HFFc6 (cell line): ENCODE measurements at places on chromosomes 5 and 9.

DNA sequence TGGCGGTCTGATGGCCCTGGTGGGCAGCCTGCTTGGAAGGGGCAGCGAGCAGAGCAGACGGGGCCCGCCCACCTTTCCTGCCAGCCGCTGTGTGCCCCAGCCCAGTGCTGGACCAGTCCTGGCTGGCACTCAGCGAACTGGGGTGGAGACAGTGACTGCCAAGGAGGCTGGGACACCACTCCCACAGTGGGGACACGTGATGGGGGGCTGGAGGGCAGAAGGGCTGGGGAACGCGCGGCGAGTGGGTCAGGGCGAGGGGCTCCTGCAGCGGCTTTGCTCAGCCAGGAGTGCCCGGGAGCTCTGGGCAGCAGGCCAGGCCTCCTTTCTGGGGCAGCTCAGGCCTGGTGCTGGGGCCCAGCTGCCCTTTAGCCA is 19.5 kb downstream of the NCS1 start:
- no peak for DNase-seq

DNA sequence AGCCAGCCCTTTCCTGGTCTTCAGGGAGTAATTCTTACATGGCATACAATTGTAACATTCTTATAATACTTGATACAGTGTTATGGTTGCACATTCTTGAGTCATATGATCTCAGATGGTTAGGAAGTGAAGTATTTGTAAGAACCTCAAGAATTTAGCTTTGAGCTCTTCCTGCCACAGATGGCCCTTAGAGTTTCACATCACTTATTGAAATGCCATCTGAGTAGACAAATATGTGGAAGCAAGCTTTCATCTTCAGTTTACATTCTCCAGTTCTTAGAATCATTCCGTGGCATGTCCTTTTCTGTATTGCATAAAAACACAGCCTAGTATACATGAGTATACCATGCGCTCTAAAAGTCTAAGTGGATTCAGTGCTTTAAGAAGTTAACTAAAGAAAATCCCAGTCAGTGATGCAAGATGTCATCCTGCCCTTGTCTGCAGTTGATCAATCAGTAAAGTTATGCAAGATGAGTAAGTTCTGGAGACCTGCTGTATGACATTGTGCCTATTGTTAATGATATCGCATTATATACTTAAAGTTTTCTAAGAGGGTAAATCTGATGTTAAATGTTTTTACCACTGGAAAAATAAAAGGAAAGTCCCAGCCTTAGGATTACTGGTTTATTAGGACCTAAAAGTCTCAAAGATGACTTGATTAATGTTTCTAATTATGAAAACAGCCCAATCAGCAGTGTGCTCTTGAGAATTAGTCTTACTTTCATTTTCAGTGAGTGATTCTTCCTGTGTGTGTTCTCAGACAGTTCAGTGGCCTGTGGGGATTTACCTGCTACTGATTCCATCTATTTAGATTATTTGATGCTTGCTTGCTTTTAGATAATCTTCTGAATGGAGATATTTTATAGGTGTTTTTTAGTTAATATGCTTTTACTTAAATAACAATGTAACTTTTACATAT is 29.4 kb downstream of the RHOBTB3 start:
- DNase-seq: peak; percentile 95

DNA sequence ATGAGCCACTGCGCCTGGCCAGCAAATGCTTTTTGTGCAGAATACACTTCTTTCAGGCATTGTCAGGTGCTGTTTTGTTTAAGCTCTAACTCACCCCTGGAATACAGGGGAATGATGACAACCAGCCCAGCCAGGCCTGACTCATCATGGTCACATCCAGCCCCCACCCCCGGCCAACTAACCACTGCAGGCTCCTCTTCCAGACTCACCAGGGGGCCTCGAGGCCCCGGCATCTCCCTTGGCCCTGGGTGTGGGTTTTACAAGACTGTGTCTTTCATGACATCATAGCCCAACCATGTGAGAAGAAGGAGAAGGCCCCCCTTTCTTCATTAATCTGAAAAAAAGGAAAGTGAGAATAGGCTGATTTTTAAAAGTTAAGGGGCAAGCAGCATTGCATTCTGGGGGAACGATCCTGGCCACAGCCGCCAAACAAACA is 35.5 kb downstream of the OLFML2A start:
- peak; percentile 89 for DNase-seq

GRCh38 chr5:3905031-3905430 is 309.4 kb downstream of the IRX1 start:
- no peak for DNase-seq

DNA sequence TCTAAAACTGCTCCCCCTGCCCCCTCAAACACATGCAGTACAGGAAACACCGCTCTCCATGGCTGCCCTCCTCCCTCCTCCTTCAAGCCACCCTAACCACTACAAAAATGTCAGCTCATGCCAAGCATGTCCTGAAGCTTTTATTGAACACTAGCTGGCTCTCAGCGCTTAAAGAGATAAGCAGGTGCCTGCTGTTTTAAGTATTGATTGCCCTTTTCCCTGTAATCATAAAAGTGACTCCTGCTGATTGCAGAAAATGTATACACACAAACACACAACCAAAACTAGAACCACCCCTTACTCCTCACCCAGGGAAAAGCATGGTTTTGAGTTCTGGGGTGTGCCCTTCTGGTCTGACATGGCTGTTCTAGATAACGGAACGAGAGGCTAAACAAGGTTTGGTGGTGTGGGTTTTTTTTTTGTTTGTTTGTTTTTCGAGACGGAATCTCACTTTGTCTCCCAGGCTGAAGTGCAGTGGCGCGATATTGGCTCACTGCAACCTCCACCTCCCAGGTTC is 3.7 kb upstream of the UCK1 start:
- no peak for DNase-seq

- peak; percentile 56 for DNase-seq
Measured at GRCh38 chr5:92527311-92528078, 1053.5 kb downstream of the NR2F1-AS1 start.

- no peak for DNase-seq
Measured at GRCh38 chr9:117135501-117136098, 279.3 kb downstream of the ASTN2 start.

- DNase-seq: no peak
Measured at GRCh38 chr5:15069407-15069905, 197.9 kb upstream of the ANKH start.

- peak; percentile 16 for DNase-seq
Measured at GRCh38 chr5:33231935-33232334, 208.8 kb upstream of the TARS1 start.

DNA sequence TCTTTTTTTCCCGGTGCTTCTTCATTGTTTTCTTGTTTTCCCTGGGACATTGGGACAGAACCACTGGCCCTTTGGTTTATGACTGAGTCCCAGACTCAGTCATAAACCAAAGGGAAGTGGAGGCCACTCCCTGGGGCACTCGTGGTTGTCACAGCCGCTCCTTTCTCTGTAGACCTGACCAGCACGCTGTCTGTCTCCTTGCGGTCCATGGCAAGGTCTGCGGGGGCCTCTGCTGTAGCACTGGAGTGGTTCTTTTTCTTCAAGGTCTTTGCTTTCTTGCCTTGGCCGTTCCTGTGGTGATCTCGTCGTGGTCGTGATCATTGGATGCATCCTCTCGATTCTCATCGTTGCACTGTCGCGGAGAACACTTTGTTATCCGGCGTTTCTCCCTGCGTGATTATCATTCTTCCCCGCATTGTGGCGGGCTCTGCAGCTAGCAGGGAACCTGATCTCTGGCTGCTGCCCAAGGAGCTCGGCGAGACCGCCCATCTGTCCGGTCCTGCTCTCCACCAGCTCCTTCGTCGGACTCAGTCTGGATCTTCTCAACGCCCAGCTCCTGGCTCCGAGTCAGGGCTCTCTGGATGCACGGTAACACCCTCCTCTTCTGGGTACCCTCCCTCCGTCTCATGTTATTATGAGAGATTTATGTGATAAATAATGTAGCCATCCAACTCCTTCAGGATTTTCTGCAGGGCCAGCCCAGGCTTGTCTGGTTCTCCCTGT is 43.5 kb upstream of the MPDZ start:
- DNase-seq: no peak

DNA sequence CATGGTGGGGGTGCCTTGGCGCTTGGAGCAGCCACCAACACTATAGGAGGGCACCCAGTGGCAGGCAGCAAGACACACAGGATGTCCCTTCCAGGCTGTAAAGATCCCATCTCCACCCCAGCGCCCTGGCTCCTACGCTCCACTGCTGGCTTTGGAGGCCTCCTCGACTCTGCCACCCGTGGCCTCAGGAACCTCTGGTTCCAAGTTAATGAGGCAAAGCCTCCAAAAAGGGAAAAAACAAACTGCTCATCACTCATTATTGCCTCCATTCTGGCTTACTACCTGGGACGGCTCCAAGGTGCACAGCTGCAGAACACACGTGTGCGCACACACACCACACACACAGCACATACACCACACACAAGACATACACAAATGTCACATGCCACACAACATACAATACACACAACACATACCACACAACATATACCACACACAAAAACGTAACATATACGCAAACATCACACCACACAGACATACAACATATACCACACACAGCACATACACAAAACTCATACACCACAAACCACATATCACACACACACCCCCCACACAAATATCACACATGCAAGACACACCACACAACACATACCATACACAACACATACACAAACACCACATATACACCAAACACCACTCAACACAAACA is 45.3 kb downstream of the ROR2 start:
- DNase-seq: no peak

GRCh38 chr9:26163931-26164330 is 485.7 kb upstream of the TUSC1 start:
- peak; percentile 21 for DNase-seq

DNA sequence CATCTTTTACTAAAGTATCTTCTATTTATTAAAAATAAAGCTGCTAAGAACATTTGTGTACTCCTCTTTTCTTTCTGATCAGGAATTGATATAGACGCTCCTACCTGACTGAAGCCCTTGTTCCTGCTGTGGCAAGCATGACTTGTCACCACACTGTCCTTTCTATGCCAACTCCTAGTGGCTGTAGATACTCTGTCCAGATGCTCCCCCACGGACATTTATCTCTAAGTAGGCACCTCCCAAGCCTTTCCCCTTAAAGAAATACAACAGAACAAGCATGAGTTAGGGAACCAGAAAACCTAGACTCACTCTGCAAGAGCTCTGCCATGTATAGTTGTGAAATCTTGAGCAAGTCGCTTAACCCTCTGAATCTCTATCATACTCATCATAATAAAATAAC is 53.2 kb downstream of the FAM114A2 start:
- no peak for DNase-seq

DNA sequence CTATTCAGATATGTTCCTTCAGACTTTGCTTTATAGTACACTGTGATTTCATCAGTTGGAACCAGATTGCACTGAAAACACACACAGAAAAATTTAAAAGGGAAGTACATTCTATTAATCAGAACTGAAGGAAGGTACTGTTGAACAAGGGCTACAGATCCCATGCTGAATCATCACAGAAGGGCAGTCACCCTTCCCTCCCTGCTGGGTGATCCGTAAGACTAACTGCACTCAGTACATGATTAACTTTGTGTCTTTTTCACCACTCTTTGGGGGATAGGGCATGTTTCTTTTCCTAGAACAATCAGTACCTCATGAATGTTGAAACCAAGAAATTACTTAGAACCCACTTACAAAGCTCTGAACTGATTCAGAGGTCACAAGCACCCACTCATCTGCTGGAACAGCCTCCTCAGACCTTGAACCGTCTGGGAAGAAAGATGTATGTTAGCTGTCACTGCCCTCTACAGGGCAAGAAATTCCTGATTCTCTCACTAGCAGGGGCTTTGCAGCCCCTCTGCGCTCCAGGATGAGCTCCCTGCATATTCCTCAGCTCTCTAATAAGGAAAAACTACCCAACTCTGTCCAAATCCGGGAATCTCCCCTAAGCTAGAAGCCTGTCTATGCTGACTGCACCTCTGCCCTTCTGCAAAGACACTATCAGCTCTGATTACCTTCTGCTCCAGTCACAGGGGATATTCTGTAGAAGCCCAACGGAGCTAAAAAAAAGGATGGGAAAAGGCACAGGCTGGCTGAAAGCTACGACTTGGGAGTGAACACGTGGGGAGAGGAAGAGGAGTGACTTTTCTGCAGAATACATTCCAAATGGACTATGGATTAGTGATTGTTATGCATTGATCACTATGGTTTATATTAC is 51.0 kb downstream of the IARS1 start:
- peak; percentile 63 for DNase-seq

- no peak for DNase-seq
Measured at GRCh38 chr9:68904454-68904853, 109.5 kb downstream of the PRKACG start.

DNA sequence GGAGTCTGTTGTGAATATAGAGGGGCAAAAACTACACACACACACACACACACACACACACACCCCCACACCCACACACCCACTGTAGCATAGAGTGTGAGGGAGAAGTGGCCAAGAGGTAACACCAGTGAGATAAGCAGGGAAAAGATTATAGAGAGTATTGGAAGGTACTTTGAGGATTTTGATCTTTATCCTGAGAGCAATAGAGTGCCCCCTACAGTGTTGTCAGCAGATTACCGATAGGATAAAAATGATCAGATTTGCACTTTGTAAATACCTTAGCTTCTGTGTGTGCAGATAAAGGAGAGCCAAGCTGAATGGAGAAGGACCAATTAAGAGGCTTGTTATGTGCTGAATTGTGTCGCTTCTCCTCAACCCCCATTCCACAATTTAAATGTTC is 32.3 kb downstream of the ERCC6L2 start:
- no peak for DNase-seq

GRCh38 chr5:167525004-167525403 is 766.4 kb upstream of the WWC1 start:
- no peak for DNase-seq
